ENCODE measurements at places on chromosomes 12 and 14. TPM values are rescaled to one million over a fixed set of nuclear protein-coding genes. Genes with fewer than 3 reads are reported as not detected.

AVPR1A gene
- 21.3 TPM for total RNA-seq

BMAL2 gene
- total RNA-seq = 22.6 TPM

ERH gene
- 100 TPM for total RNA-seq

MYF5 gene
- not detected for total RNA-seq

DPPA3 gene
- total RNA-seq = not detected

PLA2G1B gene
- 1.2 TPM for total RNA-seq

TMEM179 gene
- total RNA-seq = not detected

KRT4 gene
- total RNA-seq = not detected

DNA sequence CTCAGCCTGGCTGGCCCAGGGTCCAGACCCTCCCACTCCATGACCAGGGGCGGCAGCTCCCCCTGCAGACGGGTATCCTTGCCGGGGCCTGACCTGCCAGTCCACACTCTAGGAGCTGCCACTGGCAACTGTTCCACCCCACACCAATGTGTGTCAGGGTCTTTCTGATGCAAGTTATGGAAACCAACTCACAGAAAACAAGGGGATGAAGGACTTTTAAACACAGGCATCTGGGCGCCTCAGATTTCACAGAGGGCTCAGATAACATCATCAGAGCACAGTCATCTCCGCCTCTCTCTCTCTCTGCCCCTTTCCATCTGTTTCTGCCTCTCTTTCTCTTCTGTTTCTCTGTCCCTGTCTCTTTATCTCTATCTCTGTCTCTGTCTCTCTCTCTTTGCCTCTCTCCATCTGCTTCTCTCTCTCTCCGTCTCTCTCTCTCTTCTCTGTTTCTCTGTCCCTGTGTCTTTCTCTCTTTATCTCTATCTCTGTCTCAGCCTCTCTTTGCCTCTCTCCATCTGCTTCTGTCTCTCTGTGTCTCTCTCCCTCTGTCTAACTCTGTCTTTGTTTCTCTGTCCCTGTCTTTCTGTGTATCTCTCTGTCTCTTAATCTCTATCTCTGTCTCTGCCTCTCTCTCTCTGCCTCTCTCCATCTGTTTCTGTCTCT, 67.4 kb upstream of the FBRSL1 start:
- DNase-seq = no peak

- DNase-seq = no peak
Observed at GRCh38 chr12:51395283-51396230, 4.4 kb upstream of the GALNT6 start.

DNA sequence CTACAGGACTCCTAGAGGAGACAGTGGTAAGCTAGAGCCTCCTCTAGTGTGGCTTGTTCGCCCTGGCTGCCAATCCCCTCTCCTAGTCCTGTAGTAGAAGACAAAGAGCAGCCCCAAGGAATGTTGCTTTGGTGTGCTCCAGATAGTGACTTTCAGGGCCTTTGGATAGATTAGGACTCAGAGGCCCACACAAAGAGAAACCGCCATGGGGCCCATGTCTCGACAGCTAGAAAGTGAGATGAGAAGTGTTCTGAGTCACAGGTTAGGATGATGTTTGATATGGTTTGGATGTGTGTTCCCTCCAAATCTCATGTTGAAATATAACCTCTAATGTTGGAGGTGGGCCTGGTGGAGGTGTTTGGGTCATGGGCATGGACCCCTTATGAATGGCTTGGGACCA, 51.8 kb upstream of the JDP2 start:
- no peak for DNase-seq

DNA sequence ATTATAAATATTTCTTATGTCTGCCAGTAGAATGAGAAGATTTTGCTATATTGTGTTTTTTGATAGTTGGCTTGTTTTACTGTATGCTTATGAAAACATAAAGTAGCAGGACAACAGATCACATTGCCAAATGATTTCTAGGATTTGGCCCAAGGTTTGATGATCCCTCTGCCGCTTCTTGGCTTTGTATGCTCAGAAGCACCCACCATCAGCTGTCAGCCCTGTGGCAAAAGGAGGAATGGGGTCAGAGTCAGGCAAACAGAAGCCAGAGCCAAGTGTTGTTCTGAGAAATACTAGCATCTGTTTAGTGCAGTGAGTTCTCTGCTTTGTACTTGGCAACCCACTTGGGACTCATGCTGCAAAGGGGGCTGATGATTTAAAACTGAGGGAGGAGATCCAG, 152.2 kb downstream of the PDE3A start:
- DNase-seq = no peak

GRCh38 chr12:49956663-49957569, 4.8 kb upstream of the AQP5 start:
- peak; percentile 51 for DNase-seq

DNA sequence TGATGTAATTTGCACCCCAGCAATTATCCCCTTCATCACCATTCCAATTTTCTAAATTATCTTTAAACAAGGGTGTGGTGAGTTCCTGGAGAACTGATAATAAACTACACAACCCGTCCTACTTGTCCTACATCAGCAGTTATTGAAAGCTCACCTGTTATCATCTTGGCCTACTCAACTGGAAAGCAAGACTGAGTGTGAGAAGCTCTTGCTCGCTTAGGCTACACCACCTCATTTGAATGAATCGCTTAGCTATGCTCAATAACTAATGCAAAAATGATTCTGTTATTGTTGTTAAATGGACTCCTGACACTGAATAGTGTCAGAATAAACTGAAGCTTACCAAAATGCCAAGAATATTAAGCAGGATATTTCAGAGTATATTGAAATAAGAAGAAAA, 115.4 kb upstream of the BTG1 start:
- DNase-seq = no peak

DNA sequence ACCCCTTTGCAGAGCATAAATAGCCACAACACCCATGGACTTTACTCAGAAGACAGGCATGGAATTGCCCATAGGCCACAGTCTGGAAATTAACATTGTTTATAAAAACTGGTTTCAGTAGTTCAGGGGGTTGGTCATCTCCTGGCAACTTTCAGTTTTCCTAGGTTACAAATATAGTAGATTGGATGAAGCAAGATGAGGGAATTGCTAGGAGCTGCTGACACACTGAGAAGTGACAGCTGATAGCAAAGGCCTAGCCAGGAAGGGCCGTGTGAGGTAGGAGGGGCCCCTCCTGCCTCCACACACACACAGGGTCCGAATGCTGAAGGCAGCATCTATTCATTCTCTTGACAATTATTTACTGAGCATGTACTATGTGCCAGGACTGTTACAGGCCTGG, 8.3 kb downstream of the GALNT16 start:
- DNase-seq = no peak

DNA sequence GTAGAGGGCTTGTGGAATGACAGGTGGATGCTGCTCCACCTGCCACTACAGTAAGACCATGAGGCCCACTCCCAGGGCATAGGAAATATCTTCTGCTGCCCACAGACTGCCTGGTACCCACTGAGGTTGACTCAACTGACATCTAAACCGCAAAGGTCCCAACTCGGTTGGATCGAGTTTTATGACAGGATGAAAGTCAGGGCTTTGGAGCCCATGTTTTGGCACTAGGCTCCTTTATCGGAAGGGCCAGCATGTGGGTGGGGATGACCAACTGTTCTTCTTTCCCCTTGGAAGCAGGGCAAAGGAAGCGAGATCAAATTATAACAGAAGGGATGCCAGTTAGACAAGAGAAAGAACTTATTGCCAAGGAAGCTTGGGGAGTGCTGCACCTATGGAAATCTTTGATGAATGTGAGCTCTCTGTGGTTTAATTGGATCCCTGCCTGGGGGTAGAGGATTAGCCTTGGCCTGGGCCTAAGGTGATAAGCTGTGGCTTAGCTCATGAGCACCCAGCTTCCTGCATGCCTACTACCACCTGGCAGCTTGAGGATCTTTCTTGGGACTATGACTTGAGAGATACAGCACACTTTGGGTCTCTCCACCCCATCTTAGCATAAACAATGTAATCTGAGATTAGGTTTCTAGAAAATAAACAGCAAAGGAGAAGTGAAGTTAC, 121.8 kb downstream of the KCNA5 start:
- no peak for DNase-seq

DNA sequence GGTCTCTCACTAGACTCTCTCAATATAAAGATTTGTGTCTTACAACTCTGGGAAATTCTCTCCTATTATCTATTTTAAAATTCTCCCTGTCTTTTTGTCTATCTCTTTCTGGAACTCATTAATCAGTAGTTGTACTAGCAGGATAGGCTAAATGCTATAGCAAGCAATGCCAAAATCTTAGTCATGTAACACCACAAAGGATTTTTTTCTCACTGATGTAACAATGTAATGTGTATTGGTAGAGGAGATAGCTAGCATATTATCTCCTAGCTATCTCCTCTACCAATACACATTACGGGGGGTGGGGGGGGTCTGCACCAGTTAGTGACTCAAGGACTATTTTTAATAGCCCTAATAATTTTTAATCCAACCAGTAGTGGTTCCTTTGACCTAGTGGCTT, 225.4 kb downstream of the KLHL28 start:
- no peak for DNase-seq

DNA sequence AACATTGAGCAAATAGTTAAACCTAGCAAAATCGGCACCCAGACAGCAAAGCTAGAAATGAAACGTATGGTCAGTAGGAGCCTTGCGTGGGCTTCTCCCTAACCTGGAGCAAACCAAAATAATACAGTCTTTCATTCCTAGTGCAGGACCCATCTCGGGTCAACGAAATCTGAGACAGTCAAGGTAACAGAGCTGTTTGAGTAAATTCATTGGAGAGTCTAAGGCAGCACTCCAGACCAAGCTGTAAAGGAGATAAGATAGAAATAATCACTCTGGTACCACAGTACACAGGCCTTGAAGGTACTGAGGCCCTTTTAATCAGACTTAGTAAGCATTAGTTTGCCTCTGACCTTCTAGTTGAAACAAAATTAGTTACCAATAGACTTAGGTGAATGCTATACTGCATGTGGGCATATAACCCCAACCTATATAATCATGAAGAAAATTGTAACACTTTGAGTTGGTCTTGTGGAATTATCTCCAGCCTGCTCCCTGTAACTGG, 54.4 kb upstream of the BICD1 start:
- no peak for DNase-seq

GRCh38 chr12:10849425-10849878, at the start of gene PRR4:
Gene PRR4 (minus strand): TSS chr12:10849475. CDS start chr12:10849437, 38 bp downstream.
- no peak for DNase-seq

DNA sequence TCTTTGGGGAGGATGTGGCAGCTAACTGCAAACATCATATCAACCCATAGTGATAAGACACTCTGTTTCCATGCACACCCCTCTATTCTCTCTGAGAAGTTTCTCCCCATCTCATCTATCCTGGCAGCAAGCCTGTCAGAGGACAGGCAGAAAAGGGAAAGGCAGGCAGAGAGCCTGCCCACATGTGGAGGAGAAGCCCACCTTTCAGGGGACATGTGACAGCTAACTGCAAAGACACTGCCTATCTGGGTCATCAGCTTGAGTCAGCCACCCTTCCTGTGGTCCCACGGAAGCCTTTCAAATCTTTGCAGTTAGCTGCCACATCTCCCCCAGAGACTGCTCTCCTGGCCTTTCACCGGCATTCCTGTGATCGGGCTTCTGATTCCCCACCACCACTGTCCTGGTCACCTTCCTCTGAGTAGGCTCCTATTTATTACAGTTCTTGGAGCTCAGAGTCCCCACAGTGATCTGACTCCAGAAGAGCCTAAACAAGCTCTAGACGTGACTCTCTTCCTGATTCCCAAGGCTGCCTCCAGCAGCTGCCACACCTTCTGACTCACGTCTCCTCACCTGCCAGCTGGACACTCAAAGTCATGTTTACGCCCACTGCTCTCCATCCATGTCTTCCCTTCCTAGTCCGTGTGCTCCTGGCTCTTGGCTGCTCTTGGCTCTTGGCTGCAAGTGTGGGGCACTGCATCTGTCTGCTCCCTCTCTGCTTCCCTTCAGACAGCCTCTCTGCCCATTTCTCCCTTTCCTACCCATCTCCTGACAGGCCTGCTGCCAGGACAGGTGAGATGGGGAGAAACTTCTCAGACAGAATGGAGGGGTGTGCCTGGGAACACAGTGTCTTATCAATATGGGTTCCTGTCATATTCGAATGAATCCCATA, 7.5 kb upstream of the KRT1 start:
- DNase-seq = no peak

DNA sequence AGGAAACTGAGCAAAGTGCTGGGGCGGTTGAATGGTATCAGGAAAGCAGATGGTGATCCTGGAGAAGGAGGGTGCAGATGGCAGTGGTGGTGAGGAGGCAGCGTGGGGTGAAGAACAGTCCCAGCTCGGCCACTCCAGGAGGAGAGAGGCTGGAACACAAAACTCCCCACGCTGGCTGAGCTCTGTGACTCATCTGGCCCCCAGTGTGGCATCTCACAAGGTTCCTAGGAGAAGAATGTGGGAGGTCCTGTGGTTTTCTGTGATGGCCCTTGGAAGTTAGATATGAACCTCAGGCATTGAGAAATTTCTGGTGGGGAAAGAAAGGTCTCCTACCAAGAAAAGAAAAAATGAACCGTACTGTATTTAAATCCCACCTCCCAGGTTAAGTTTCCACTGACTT, 8.0 kb upstream of the NRXN3 start:
- no peak for DNase-seq

- no peak for DNase-seq
Observed at GRCh38 chr14:83163016-83163415, 1629.4 kb upstream of the SEL1L start.

GRCh38 chr14:50812180-50812579, 18.8 kb downstream of the NIN start:
- DNase-seq = no peak

DNA sequence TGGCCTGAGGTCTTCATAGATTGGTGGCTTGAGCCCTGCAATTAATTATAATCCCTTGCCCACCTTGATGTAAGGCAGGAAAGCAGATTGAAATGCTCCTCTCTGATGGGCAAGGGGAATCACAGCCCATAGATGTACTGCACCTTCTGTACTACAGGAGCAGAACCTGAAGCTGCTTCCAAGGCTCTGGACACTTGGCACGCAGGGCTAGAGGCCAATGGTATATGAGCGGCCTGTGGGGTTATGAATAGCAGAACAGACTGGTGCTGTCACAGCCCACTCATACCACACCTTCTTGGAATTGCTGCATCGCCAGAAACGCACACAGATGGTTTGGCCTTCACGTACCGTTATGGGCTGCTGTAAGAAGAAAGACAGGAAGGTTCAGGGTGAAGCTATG, 1.7 kb upstream of the RBM23 start:
- no peak for DNase-seq

GRCh38 chr14:96252323-96252998, 3.5 kb upstream of the BDKRB1 start:
- DNase-seq = no peak

DNA sequence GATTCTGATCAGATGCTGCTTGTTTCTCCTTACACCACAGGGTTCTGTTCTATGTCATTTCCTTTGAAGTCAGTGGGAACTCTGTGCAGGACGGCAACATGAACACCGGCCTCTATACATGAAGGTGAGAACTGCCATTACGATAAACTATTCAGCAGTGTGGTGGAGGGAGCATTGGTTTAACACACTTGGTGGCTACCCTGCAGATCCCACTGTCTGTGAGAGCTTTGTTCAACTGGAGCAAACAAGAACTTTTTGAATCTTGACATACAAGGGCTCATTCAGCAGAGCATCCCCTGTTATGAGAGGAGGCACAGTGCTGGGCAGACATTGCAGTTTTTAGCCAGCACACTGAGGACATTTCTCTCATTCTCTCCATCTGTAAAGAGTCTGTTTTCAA, 10.7 kb upstream of the FRS2 start:
- DNase-seq = no peak

All from aorta (tissue), 5 donors.